ENCODE measurements at places on chromosomes 7 and 10.
A peak's percentile ranks its signal among the peaks of the same experiment; 100 is the strongest.

GRCh38 chr10:132850246-132850645, 64.3 kb upstream of the NKX6-2 start:
- no peak for DNase-seq

GRCh38 chr7:63113713-63114285, 884.9 kb upstream of the ZNF722 start:
- DNase-seq: no peak

- DNase-seq: peak; percentile 53
Observed at GRCh38 chr10:16779384-16779915, 37.8 kb downstream of the RSU1 start.

GRCh38 chr7:2924866-2925840, 81.0 kb upstream of the GNA12 start:
- DNase-seq: peak; percentile 79

GRCh38 chr10:71584461-71584860, 135.1 kb downstream of the C10orf105 start:
- DNase-seq: no peak

- no peak for DNase-seq
Observed at GRCh38 chr10:74827045-74827441, 643 bp downstream of the KAT6B start.

DNA sequence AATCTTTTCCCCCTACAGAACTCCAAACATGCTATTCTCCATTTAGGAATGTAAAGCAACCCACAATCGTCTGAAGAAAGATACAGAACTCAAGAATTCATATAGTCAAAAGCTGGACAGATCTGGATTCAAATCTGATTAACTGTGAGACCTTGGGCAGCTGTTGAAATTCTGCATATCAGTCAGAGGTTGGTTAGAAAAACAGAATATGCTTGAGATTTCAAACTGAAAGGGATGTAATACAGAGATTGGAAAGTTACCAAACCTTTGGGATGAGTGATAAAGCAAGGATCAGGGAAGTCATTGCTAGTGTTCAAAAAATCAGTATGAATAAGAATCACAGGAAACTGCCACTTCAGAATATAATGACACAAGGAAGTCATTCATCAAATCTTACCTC, 406.6 kb downstream of the HTR7 start:
- DNase-seq: no peak

GRCh38 chr7:108605559-108606201, 36.0 kb downstream of the DNAJB9 start:
- DNase-seq: no peak

DNA sequence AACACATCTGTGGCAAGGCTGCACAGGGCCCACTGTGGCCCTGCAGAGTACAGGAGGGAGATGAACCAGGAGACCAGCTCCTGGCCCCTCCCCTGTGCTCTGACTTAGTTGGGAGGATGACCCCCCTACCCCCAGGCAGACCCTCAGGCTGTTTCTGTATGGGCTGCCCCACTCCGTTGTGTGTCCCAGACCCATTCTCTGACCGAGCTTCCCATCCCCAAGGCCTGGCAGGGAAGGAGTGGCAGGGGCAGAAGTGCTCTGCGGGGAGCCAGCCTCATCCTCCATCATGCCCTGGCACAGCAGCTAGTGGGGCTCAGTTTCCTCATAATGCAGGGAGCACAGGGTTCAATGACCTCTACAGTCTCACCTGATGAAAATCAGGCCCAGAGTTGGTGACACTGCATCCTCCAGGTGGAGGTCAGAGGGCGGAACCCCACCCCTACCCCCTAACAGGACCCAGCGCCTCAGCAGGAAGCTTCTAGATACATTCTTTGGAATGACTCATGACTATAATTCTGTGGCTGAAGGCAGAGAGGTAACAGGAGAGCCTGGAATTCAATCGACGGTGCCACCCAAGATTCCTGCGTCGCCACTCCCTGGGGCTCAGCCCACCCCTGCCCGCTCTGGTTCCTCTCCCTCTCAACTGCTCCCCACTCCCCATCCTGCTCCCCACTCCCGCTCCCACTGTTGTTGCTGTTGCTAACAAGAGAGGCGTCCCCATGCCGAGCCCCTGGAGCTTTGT, 18.2 kb downstream of the PODXL start:
- DNase-seq: no peak

DNA sequence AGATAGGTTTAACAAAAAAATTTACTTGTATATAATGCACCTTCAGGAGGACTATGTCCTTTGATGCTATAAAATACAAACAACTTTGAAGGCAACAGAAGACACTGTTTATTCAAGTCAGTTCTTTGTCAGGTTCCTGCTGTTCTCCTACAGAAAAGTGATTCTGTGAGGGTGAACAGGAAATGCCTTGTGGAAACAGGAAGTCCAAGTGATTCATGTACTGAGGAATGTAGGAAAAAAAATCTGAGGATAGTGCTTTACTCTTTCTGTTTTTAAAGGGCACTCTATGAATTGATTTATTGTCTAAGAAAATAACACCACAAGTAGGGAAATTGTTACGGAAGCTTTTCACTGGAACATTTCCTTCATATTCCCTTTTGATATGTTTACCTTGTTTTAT, 171.9 kb downstream of the HDAC9 start:
- peak; percentile 28 for DNase-seq

GRCh38 chr10:122877264-122877663, 2.1 kb downstream of the FAM24B start:
- no peak for DNase-seq

DNA sequence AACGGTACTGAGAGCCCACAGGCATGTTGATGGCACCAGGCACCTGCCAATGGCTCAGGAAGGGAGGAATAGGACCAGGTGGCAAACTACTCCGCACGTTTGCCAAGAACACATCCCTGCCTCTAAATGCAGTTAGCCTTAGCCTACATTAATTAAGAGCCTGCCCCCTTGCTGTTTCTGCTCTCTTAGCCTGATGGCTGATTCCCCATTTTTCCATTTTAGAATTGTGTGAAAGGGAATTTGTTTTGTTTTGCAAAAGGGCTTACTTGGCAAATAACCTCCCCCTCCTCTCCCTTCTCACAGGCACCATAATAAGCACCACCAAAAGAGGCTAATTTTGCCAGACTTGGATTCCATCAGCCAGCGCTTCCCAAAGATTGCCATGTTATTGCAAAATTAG, 1203.2 kb downstream of the SORCS3 start:
- no peak for DNase-seq

DNA sequence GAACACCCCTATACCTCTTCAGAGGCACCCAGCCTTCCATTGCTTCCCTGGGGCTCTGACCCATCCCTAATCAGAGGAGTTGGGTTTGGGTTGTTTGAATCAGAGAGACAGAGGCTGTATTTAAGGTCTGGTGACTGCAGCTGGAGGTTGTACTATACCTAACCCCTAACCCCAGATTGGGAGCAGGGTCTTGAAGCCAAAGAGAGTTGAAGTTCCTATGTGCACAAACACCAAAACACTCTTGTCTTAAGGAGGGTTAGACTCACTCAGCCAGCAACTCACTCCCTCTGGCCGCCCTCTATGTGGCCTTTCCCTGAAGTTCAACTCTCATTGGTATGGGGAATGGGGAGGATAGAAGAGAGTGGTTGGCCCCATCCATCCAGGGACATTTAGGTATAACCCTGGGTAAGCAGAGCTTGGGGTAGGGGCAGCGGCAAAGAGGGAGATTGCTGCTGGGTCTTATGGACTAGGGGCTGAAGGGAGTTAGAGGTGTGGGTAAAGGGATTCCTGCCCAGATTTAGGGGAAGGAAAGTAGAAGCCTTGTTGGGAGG, 80.0 kb downstream of the PAX2 start:
- DNase-seq: no peak

- peak; percentile 80 for DNase-seq
Observed at GRCh38 chr7:43318188-43318770, 205.8 kb downstream of the HECW1 start.

DNA sequence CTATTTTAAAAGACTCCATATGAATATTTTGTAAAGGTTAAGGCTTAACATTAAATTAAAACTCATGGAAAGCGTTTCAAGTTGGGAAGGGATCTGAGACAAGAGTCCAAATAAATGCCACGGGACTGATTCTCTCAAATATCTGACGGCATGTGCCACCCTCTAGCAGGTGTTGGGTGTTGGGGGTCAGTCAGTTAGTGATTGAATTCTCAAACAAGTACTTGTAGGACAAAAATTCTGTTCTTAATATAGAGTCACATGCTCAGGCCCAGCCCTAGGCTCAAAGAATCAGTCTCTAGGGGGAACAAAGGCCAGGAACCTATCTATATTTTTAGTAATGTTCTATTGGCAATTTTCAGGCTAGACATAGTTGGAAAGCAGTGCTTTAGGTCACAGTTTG, 39.1 kb downstream of the SGCE start:
- DNase-seq: no peak

DNA sequence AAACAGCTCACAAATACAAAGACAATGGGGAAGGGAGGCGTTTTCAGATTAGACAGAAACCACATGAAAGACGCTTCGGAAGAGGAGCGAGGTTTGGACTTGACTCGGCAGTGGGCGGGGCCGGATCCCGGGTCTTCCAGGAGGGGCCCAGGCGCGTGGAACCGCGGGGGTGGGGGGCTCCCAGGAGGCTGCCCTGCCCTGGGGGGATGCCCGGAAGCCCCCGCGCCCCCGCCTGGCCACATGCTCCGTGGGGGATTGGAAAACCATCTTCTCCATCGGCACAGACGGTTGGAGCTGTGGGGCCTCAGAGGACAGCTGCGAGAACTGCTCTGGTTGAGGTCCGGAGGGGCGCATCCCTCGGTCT, 186.0 kb upstream of the SHH start:
- DNase-seq: no peak

DNA sequence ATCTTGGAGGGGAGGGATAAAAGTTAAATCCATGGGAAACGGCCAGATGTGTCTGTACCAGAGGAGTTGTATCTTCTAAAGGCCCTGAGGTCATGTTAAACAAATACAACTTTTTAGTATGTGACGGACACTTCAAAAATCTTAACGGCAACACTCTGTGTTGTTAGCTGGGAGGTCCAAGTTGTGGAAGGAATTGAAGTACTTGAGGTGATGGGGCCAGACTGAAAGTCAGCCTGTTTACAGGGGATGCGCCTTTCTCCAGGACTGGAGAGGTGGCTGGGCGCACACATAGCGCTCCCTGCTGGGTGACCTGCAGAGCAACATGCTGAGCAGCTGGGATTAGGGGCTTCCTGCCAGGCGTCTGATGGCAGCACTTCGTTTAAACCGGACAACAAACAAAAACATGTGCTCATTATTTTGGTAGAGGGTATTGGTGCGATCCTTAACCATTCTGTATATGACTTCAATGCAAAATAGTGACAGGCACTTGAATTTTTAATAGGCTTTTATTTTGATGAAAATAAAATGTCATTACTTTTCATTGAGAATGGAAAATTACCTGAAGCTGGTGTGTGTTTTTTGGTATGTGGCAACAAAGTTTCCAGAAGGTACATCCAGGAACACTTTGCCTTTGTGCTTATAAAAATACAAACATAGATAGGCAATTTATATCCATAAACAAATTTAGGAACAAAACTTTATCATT, 198.2 kb downstream of the MLLT10 start:
- peak; percentile 92 for DNase-seq

GRCh38 chr10:114303556-114303955, 64.5 kb downstream of the VWA2 start:
- DNase-seq: no peak

DNA sequence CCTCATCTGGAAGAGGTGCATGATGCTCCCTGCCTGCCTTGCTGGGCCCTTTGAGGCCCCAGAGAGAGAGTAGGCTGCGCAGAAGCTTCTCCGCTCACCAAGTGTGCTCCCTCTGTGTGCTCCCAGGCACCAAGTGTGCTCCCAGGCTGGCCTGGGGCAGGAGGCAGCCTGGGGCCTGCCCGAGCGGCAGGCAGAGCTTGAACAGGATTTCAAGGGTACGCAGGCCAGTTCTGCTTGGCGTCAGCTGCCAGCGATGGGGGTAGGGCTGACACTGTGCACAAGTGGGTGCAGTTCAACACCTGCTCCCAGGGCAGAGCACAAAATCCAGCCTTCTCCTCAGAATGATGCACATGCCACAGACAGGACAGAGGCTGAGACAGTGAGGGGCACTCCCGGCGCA, 119.7 kb downstream of the FAM53B start:
- no peak for DNase-seq

GRCh38 chr10:92816091-92816531, 32.2 kb upstream of the EXOC6 start:
- DNase-seq: peak; percentile 56

DNA sequence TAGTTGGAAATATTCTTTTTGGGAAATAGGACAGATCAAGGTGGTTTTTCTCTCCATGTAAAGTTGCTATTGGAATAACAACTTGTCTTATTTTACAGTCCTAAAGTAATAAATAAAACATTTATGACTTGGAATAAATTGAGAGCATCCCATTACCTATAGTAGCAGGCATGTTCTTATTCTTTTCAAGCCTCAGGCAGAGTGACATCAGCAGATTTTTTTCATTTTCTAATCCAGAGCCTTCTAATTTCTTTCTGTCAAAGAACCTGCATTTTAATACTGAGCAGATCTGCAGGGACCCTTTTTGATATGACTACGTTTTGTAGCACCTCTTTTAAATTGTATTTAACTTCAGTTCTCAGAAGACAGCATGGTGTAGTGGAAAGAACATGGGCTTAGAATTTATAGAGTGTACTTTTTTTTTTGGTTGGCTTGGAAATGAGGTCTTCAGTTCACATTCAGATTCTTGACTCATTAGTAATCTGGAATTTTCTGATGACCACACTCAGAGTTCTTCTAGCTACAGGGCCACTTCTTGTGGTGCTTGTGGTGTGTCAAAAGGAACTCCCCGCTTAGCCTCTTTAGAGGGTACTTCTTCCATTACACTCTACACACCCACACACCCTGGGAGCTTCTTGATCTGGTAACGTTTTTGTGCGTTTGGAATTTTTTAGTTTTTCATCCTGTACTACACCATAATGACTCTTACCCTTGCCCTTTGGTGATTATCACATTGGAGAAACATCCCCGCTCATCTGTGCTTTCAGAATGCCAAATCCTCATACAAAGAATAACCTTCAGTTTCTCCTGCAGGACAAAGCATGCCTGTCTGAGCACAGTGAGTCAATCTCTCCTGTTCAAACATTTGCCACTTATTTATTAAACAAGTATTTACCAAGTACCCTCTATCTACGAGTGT, 34.6 kb downstream of the AGK start:
- DNase-seq: no peak

GRCh38 chr10:1133495-1134045, 77.4 kb downstream of the WDR37 start:
- DNase-seq: no peak

- no peak for DNase-seq
Observed at GRCh38 chr10:78182841-78183240, 149.2 kb downstream of the RPS24 start.

GRCh38 chr7:69691734-69692133, 93.5 kb downstream of the AUTS2 start:
- no peak for DNase-seq

GRCh38 chr7:79761876-79762429, 308.5 kb upstream of the MAGI2 start:
- DNase-seq: no peak

GRCh38 chr10:61390851-61391250, 62.3 kb downstream of the TMEM26 start:
- no peak for DNase-seq

DNA sequence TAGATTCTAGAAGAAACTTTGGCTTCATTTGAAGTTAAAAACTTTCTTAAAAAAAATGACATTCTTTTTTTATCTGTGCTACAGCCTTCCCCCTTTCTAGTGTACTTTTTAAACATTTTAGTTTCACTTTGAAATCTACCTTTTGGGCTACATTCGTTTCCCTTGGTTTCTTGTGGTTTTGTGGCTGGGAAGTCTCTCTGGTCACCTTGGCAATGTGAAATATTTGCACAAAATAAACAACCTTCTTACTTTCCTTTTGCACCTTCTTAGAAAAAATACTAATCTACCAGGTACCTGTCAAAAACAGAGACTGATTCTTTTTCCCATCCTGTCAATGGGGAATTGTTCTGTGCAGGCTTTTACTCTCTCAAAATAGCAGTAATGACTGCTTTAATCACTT, 350.2 kb downstream of the GATA3 start:
- DNase-seq: peak; percentile 7

Data from lung (tissue), 17 donors.